Heart right ventricle (tissue), 16 donors: ENCODE measurements at places on chromosomes 11 and 22. TPM values are rescaled to one million over a fixed set of nuclear protein-coding genes. Genes with fewer than 3 reads are reported as not detected.

DNA sequence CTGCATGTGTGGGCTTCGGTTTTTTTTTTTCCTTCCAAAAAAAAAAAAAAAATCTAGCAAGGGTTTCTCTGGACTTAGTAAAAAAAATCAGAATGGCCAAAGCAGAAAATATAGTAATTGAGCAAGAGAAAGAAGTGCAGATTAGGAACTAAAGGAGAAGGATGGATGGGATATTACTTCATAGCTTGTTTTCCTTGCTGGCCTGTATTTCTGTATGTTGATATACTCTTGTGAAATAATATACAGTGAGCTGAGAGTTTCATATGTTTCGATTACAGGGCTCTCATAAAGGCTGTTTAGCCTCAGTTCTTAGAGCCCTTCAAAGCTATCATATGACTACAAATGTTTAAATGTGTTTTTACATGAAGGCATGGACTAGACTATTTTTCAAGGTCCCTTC, 34.3 kb upstream of the NFRKB start:
- no peak overlapping the region for H3K27ac ChIP-seq
- no peaks in the 10 kb centered on the region for H3K4me1 ChIP-seq
- no peaks in the 10 kb centered on the region for H3K27me3 ChIP-seq
- peaks cover 72% of the 10 kb centered on the region for H3K36me3 ChIP-seq
- DNase-seq: no peak
- H3K4me3 ChIP-seq: no peak overlapping the region

GRCh38 chr11:30815619-30816018, 229.5 kb upstream of the MPPED2 start:
- H3K27me3 ChIP-seq: no peaks in the 10 kb centered on the region
- H3K4me3 ChIP-seq: no peak overlapping the region
- no peak for DNase-seq
- peaks cover 43% of the 10 kb centered on the region for H3K4me1 ChIP-seq
- no peak overlapping the region for H3K27ac ChIP-seq

- H3K27me3 ChIP-seq: no peaks in the 10 kb centered on the region
- H3K36me3 ChIP-seq: no peaks in the 10 kb centered on the region
- no peak overlapping the region for H3K4me3 ChIP-seq
- peak; percentile 75 for DNase-seq
- H3K4me1 ChIP-seq: peaks cover 21% of the 10 kb centered on the region
These were observed 12.3 kb upstream of the BID start for GRCh38 chr22:17786435-17787161.

- H3K27ac ChIP-seq: no peak overlapping the region
- peaks cover 1% of the 10 kb centered on the region for H3K4me1 ChIP-seq
- H3K36me3 ChIP-seq: no peaks in the 10 kb centered on the region
- no peak overlapping the region for H3K4me3 ChIP-seq
- no peak for DNase-seq
These were observed 335.3 kb upstream of the PITPNB start for GRCh38 chr22:28254396-28254795.

DNA sequence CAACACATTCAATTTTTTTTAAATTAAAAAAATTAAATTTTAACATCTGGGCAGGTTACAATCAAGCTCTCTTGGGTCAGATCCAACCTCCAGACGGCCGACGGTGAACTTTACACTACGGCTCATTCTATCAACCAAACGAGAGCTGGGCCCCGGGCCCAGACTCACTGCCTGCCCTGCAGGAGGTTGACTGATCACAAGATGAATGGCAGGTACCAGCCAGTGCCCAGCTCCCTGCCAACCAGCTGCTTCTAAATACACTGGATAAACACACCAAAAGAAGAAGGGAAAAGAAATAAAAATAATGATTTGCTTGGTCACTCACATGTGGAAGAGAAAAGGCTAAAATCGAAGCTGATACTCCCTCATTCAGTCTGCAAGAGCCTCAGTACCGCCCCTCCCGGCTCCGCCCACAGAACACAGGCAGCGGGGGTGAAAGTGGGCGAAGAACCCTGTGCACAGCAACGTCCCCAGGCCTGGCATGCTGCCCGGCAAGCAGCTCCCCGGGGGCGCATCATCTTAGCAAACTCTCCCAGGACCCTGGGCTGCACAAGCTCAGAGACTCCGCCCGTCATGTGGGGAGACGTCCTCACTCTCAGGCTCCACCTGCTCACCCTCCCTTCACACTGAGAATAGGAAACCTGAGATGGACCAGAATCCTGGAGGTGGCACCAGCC, 303.4 kb downstream of the SHANK2 start:
- H3K36me3 ChIP-seq: no peaks in the 10 kb centered on the region

Gene SCGB2A2
- total RNA-seq: not detected
